Right forelimb (tissue), 1 donor: ENCODE measurements at places on chromosomes 13 and 19.

DNA sequence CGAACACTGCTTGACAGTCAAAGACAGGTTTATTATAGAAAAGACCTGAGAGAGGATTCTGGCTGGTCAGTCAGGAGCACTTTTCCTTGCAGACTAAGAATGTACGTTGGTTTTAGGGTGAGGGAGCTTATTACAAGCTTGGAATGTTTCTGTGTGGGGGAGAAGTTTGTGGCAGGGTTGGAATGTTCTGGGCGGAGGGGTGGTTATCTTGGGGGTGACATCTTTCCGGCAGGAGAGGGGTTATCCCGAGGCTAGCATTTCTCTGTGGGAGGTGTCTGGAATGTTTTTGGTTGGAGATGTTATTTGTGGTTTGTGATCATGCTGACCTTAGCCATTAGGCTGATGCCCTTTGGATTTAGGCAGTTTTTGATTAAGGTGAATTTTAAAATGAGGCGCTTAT, 61.8 kb downstream of the ZNF136 start:
- no peak for DNase-seq

DNA sequence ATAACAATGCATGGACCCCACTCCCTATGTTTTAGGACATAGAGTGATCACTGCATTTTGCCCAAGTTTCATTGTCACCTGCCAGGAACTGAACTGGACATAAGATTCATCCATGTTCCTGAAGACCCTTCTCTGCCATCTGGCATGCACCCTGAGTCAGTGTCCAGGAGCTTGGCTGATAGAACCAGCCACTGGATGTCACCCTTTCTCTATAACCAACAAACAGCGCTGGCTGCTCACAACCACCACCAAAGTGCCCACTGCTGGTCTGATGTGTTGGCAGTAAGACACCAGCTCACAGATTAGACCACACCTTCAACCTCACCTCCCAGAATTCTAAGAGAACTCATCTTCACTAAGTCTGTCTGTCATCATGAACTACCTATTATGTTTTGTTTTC, 333.4 kb downstream of the ITGBL1 start:
- no peak for DNase-seq

DNA sequence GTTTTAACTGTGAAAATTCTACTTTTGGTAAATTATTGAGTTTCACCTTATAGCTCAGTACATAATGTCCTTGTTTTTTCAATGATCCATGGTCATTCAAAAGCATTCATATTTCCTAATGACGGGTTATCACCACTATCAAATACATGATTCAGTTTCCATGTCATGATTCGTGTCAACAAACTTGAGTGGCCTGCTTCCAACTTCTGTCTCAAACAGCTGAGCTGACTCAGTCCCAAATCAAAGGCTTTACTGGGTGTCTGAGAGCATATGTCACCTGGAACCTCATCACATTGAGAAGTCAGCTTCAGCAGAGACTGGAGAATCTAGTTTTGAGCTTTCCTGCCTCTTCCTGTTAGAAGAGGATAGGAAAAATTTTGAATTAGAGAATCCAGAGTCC, 40.3 kb upstream of the SGCG start:
- DNase-seq, result no peak

DNA sequence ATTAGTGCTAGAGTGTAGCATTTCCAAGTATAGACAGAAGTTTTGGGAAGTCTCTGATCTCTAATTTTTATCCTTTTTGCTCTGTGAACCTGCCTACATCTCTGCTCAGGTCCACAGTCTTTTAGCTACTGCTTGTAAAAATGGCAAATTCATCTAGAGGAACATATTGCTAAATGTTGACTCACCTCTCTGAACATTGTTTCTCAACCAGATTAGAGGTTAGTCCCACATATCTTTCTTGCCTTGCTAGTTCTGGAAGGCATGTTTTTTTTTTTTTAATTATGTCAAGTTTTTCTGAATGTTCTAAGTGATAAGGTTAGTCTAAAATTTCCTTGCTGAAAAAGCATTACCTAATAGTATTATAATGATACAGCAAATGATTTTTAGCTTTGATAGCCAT, 2889.6 kb upstream of the PCDH20 start:
- DNase-seq, result no peak

- no peak for DNase-seq
These were observed 31.5 kb upstream of the PABPC3 start for GRCh38 chr13:25064396-25064795.

- peak; percentile 87 for DNase-seq
These were observed at the start of gene FBXO17 for GRCh38 chr19:38975214-38975860. TSS of gene FBXO17 (minus strand) at chr19:38975742. CDS start at chr19:38950319, 25,423 bp downstream.

DNA sequence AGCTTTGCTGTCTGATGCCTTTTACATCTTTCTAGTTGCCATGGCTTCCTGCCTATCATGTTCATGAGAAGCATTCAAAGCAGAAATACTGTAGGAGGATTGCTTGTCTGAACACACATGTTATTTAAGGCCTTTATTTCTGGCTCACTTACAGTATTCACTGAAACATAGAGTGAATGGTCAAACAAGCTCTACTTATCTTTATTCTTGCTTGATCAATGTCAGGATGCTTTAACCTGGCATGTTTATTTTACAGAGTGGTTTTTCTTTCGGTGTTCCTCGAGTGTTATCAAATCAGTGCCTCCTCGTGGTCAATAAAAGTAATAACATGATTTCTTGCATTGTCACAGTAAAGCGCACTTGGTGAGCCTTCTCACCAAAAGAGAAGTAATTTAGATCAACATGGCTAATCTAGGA, 73.5 kb upstream of the PCDH17 start:
- DNase-seq, result no peak

DNA sequence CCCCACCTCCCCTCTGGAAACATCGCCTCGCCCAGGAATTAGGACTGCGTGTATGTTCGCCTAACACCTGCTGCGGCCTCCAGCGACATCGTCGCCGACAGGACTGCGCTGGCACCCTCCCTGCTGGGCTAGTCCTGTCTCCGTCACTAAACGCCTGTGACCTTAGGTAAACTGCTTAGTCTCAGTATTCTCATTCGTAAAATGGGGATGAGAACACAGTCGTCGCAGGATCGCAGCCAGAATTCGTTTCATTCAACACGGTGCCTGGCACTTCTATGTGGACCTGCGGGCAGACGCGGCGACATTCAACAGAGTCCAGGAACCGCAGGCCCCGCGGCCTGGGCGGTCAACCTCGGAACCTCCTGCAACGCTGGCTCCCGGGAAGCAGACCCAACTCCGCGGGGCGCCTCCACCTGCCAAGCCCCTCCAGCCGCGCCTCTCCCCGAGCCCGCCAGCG, 485 bp downstream of the CRYL1 start:
- DNase-seq, result no peak

GRCh38 chr19:51772977-51773376, 12.0 kb downstream of the FPR2 start:
- DNase-seq, result no peak

DNA sequence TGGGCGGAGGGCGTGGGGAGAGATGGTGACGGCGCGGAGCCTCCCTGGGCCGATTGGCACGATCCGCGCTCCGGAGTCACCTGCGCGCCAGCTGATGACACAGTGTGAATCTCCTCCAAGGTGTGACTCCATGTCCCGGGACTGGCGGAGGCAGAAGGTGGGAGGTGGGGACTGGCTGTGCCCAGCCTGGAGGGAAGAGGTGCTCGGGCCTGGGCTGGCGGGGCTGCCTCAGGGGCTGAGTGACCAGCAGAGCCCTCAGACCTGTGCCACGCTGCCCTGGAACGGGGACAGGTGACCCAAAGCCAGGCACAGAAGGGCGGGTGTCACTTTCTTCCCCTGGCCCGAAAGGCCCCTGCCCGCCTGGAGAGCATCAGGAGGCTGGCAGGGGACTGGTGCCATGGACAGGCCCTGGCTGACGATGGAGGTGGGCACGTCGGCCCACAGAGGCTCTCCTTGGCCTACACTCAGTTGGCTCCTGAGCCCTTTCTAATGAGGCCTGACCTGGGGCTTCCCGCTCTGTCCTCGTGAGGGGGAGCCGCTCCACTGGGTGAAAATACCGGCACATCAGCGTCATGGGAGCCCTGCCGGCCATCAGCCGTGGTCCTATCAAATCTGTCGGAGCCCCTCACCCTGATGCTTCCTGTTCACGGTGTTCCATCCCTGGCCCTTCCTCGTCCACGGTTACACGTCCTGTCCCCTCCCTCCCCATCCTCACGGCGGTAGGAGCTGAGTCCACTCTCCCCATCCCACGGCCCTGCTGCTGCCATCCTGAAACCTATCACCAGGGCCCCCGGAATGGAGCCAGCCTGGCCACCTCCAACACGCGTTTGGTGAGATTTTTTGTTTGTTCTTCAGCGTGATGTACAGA, 75.6 kb downstream of the SPACA7 start:
- DNase-seq, result no peak

- peak; percentile 78 for DNase-seq
These were observed 115.1 kb downstream of the KCNRG start for GRCh38 chr13:50130123-50130946.

- no peak for DNase-seq
These were observed 6.9 kb upstream of the GPR4 start for GRCh38 chr19:45608948-45609347.

GRCh38 chr13:74929436-74929835, 552.5 kb downstream of the TBC1D4 start:
- no peak for DNase-seq

- no peak for DNase-seq
These were observed 22.5 kb downstream of the DHRS12 start for GRCh38 chr13:51781246-51782022.

DNA sequence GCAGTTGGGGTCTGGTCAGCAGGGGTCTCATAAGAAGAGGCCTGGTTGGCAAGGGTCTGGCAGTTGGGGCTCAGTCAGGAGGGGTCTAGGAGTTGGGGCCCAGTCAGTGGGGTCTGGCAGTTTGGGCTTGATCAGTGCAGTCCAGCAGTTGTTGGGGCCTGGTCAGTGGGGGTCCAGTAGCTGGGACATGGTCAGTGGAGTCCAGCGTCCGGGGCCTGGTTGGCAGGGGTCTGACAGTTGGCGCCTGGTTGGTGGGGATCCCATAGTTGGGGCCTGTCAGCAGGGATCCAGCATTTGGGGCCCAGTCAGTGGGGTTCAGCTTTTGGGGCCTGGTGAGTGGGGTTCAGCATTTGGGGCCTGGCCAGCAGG, 60.5 kb upstream of the TPM4 start:
- no peak for DNase-seq

DNA sequence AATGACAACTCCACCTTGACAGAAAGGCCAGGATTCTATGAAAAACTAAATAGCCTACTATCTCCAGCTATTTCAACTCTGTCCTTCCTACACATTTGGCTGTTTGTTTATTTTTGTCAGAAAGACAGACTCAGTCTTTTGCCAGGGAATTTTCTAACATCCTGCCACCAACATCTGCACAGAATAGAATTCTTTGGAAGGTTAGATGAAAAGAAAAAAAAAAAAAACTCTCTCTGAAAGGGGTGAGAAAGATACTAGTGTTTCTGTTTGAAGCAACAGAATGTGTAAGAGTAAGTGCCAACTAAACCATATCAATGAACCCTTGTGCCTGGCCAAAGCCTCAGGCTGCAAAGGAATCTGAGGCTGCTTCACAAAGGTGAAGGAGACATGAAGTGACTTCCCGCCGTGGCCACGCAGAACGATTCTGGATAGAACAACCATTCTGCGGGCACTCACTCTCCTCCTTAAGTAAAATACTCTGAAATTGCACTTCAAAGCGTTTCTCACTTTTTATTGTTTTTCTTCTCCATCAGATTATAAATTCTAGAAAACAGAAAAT, 498.2 kb downstream of the IRS2 start:
- DNase-seq, result no peak

DNA sequence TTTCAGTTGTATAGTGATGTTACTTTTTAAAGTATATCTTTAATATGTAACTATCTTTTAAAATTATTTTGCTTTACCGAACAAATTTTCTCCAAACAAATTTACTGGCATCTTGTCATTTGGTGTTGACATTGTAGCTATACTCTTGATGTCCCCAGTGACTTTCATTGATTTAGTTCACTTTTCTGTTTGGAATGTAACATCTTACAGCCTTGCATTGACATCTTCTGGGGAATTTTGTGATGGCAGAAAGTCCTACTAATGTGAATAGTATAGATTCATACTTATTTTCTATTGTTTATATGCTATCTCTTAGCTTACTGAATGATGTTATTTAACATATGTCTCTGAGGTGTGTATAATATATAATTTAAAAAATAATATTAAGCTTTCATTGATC, 800.9 kb upstream of the ATXN8OS start:
- DNase-seq, result no peak

- peak; percentile 42 for DNase-seq
These were observed 830.9 kb upstream of the PCDH20 start for GRCh38 chr13:62246581-62246980.

DNA sequence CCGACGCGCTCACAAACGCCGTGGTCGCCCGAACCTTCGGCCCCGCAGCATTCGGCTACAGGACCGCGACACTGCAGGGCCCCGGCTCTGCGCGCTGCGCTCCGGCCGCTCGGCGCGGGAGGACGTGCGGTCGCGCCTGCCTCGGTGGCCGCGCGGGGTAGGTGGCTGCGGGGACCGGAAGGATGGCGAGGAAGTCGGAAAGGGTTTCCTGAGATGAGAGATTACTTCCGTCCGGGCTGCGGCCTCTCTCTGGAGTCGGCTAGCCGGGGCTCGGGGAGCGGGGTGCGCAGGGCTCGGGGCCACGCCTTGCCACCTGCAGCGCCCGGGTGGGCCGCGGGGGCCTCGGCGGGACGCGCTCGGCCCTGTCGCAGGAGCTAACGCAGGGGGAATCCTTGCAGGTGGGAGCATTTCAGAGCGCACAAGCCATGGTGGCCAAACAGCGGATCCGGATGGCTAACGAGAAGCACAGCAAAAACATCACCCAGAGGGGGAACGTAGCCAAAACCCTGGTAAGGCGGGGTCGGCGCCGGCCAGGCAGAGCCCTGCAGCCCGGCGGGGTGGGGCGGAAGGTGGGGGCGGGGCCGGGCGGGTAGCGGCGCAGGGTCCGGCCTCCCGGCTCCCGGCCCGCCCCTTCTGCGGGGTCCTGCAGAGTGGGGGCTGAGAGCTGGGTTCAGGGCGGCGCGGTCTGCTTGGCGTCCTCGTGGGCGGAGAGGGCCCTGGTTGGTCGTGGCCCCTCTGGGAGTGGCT, at the start of gene SERP2:
Gene SERP2, plus strand, starts transcription at position 224 of the 747 bp plus-strand sequence. Its CDS starts 202 bp downstream, at position 426.
- peak; percentile 75 for DNase-seq

DNA sequence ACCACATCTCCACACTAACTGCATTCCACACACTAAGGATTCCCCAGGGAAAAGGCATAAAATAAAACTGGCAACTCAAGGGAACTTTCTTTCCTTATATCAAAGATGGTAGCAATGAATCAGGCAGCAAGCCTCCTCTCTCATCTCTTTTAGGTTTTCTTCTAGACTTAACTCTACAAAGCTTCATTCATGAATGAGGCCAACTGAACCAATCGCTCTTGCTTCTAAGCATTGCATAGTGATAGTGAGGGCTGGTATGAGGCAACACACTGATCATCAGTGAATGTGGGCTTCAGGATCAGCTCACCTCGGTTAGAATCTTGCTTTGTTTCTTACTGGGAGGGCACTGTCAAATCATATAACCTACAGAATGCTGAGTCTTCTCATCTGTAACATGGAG, 1090.7 kb upstream of the MIR17HG start:
- no peak for DNase-seq

DNA sequence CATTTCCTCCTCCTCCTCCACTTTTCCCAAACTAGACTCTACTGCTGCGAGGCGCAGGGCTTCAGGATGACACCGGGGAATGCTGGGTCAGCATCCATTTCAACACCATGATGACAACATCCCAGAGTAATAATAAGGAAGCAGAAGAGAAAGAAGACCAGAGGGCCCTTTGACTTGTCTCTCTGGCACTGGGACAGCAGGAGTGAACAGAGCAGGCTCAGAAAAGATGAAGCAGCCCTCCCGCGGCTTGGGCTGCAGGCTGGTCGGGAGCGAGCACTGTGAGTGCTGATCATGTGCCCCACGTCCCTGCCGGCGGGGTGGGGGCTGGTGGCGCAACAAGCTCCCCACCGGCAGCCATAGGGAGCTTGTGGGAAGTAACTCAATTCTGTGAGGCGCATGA, 30.5 kb downstream of the RANBP3 start:
- no peak for DNase-seq

- no peak for DNase-seq
These were observed 66.6 kb downstream of the RUBCNL start for GRCh38 chr13:46320406-46320805.
